ENCODE measurements at places on chromosomes 5 and 9.

- DNase-seq, result no peak
Measured at GRCh38 chr5:149271195-149271715, 404 bp upstream of the AFAP1L1 start.

DNA sequence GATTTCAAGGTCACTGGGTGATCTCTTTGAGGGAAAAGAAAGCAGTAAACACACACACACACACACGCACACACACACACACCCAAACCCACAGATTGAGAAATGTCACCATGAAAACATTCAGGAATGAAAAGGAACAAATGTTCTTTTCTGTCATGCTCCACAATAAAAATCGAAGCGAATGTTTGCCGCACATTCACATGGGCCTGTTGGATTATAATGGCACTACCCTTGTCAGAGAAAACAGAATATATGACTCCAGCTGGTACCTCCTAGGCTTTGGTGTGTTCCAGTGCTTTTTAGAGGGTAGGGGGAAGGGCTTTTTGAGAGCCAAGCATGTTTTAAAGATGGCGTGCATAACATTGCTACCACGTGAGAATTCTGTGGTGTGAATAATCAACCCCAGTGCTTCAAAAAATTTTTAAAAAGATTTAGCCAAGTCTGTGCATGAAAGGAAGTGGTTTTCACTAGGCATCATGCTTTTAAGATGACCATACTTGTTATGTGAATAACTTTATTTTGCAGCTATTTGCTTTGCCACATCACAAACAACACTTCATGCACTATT, 120.8 kb upstream of the ZNF608 start:
- no peak for DNase-seq

- no peak for DNase-seq
Measured at GRCh38 chr5:119080936-119081335, 10.0 kb downstream of the DMXL1 start.

DNA sequence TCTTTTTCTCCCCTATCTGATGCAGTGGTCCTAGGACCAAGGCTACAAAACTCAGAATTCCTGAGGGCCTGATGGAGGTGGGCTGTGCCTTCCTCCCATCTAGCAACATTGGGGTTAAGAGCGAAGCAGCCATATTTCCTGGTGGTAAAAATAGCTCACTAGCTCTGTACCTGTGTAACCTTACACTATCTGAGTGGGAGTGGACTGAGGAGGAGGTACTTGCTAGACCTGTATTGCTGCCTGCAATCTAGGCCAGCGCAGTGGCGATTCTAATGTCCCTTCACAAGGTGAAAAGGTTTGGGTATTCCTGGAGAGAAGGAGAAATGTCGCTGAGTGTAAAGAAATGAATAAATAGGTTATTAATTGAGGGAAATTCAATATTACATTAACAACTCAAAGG, 80.2 kb upstream of the LIFR start:
- DNase-seq, result no peak

GRCh38 chr5:90153031-90153430, 256.5 kb downstream of the CETN3 start:
- DNase-seq, result no peak

- no peak for DNase-seq
Measured at GRCh38 chr5:147522435-147522834, 12.6 kb upstream of the DPYSL3 start.

DNA sequence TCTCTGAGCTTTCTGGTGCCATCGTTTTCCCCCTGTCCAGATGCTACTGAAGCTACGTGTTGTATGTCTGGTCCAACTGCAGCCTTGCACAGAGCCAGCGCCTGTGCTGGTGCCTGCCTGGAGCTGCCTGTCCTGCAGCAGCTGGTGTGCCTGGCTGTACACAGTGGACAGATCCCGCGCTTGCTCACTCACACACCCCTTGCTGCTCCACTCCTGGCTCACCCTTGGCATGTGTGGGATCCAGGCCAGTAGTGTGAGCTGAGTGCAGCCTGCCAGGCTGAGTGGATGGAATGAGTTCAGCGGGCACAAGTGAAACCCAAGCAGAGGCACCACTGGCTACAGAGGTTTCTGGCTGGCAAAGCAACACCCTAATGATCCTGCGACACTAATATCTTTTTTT, 40.4 kb downstream of the FER start:
- no peak for DNase-seq

GRCh38 chr5:87190687-87191086, 77.0 kb upstream of the RASA1 start:
- no peak for DNase-seq

DNA sequence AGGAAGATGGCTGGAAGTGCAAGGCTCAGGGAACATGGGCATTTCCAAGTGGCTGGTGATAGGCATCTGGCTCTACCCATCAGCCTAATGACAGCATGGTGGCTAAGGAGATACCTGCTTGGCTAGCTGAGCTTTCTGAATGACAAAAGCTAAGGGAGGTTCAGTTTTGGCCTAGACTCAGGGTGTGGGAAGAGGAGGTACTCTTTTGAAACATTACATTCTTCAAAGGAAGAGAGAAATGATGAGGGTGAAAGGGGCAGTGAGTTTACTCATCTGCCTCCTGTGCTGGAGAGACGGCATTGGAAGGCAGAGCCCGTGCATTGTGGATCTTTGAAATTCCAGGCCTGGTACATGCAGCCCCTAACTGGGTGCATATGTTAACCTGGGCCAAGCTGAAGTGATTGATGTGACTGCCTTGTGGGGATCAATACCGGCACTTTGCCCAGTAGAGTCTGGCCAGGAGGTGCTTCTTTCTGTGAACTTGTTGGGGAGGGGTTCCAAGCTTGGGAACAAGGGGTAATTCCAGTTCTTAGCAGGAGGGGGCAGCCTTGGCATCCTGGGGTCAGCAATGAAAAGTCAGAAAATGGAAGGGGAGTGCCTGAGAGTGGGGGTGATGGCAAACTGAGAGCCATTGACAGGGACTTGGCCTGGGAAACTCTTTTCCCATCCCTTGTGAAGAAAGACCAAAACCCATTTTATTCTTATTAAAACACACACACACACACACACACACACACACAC, 108.6 kb downstream of the ACER2 start:
- no peak for DNase-seq

All from activated CD8-positive, alpha-beta memory T cell treated with anti-CD3 and anti-CD28 coated beads for 48 hours (primary cell).